ENCODE measurements at places on chromosomes 2 and 18.
A peak's percentile ranks its signal among the peaks of the same experiment; 100 is the strongest.

GRCh38 chr18:59900222-59901128 lies 679 bp downstream of the PMAIP1 start:
- peak; percentile 85 for DNase-seq

DNA sequence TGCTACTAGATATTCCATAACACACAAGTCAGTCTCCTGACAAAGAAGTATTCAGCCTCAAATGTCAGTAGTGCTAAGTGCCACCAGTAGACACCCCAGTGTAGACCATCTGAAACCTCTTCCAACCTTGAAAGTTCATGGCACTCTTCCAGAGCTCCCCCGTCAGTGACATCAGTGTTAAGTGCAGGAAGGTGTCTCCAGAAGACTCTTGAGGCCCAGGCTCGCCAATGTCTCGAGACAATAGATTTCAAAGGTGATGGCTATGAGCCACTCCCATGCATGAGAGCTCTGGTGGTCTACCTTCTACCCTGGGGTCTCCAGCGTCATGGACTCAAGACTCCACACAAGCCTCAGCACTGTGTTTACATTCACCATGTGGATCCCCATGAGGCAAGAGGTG lies 183.8 kb downstream of the SMAD2 start:
- no peak for DNase-seq

- DNase-seq, result no peak
These were observed 236.0 kb upstream of the REV1 start for GRCh38 chr2:99725820-99726219.

DNA sequence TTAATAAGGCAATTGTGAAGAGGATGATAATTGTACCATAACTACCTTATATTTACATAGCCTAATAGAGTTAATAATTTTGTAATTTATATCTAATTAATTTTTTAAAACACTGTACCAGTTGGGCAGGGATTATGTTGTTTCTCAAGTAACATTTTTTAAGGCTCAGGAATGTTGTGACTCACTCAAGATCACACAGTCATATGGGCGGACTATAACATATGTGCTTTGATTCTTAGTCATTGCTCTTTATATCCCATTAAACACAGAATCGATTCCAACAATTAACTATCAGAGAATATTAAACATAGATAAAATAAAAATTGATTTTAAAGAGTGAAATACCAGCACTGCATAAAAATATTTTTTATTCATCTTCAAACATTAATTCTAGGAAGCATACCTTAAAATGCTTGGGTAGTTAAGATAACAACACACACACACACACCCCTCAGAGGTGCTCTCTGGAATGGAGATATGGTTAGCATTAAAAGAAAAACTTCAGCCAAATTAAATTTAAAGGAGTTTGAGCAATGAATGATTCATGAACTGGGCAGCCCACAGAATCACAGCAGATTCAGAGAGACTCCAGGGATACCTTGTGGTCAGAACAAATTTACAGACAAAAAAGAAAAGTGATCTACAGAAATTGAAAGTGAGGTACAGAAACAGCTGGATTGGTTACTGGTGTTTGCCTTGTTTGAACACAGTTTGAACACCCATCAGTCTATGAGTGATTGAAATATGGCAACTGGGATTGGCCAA lies 869.4 kb upstream of the ID2 start:
- DNase-seq, result peak; percentile 76

DNA sequence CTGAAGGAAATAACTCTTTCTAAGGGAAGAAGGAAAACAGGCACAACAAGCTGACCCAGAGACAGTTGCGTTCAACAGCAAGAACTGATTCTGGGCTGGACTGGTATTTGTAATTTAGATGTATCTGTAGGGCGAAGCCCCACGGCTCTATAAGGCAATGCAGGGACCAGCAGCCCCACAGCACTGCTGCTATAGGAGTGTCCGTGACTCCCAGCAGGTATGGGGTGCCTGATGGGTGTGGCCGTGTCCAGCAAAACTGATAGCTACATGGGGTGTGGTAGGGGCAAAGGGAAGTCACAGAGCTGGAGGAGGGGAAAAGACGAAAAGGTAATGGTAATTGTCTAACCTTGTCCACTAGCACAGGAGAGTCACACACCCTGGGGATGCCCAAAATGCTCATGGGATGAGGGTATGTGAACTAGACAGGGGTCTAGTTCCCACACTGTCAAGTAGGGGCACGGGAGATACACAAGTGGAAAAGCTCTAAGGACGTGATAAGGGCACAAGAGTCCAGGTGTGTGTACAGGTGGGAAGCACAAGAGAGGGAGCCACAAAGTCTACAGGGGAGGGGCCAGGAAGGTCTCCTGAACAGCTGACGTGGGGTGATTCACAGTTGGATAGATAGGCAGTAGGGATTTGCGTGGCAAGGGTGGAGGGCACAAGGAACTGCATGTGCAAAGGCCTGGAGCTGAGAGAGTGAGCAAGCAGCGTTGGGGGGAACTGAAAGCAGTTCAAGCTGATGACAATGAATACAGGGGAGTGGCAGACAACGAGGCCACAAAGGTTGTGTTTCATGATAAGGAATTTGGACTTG lies 48.5 kb upstream of the ASPRV1 start:
- DNase-seq, result no peak

DNA sequence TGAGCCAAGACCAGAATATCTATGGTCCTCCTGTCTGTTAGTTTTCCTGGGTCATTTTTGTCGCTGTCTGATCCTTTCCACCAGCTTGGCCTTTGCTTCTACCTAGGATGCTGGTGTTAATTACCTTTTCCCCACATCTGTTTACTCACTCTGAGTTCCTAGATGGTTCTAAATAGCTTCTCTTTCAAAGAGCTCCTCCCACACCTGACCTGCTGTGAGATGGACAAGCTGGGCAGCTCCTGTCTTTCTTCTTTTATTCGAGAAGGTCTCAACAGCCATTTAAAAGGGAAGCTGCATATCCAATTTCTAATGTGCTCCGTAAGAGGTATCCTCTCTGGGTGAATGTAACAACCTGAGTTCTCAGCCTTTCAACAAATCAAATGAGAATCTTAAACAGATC lies 156.2 kb downstream of the HRH4 start:
- no peak for DNase-seq

GRCh38 chr18:63890950-63891304 lies 3.4 kb downstream of the SERPINB2 start:
- peak; percentile 65 for DNase-seq

GRCh38 chr18:48732767-48733424 lies 194.1 kb downstream of the CTIF start:
- no peak for DNase-seq

- no peak for DNase-seq
These were observed 101.8 kb downstream of the C2orf74 start for GRCh38 chr2:61263830-61264229.

DNA sequence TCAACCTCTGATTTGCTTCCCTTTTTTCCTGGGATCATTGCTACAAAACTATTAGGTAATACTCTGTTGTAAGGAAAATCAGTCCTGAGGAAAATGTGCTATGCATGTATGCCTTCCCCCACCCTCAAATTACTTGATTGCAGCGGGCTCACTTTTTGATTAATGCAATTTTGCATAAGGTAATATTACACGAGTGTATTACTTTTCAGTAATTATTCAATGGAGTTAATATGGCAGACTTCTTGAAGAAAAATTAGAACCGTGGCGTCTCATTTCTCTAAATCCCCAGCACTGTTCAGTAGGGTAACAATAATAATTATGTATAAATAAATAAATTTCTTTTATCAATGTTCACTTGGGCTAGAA lies 527.6 kb upstream of the FANCL start:
- no peak for DNase-seq

- DNase-seq, result peak; percentile 68
These were observed 75.1 kb downstream of the AGPS start for GRCh38 chr2:177467646-177468045.

DNA sequence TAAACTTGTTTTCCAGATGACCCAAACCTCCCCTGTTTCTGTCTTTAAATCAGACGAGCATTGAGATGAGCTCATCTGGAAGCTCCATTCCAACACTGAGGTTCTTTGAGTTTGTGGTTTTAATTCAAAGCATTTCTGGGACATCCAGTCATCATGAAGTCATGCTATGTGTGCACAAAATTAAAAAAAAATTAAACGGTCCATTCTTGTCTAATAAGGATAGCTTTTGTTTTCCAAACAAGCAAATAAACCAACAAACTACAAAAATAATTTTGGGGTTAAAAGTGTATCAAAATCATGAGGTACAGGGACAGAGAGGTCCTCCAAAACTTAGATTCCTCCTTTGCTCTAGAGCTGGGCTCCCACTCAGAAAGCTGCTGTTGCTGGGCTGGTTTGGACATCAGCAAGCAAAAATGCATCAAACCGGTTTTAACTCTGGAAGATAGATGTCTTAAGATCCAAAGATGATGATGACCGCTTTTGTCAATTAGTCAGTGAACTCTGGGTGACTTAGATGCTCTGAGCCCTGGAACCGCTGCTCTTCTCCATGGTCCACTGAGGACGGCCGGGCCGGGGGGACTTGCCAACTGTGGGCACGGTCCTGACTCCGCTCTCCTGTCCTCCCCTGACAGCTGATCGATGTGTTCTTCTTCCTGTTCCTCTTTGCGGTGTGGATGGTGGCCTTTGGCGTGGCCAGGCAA lies 65.4 kb downstream of the TRPM8 start:
- peak; percentile 93 for DNase-seq

DNA sequence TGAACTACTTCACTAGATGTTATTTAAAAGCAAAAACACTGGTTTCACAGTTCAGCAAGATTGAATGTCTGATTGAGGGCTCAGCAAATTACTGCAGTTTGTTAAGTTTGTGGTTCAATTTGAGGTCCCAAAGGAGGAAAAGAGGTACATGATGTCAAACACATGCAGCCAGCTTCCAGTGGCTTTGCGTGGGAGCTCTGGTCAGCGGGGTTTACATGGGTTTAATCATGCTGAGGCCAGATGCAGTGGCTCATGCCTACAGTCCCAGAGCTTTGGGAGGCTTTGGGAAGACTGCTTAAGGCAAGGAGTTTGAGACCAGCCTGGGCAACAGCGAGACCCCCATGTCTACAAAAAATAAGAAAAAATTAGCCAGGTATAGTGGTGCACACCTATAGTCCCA lies 111.5 kb downstream of the MAPK4 start:
- no peak for DNase-seq

GRCh38 chr2:233189025-233189424 lies 62.4 kb upstream of the ATG16L1 start:
- DNase-seq, result no peak

GRCh38 chr2:242029422-242030225 lies 160.1 kb downstream of the RTP5 start:
- DNase-seq, result no peak

DNA sequence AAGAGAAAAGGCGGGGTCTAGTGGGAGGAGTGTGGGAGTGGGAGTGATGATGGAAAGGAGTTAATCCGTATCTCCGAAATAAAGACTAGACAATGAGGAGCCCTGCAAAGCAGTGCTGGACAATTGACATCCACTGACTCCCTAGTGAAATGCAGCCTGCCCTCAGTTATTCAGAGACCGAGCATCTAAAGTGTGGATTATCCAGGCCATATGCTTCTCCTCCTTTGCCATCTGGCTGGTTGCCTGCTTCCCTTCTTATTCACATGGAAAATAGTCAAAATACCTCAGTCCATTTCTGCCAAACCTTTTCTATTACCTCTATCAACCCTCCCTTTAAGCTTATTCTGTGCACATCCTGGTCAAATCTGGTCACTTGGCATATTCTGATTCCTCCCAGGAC lies 288.8 kb upstream of the SIX3 start:
- no peak for DNase-seq

DNA sequence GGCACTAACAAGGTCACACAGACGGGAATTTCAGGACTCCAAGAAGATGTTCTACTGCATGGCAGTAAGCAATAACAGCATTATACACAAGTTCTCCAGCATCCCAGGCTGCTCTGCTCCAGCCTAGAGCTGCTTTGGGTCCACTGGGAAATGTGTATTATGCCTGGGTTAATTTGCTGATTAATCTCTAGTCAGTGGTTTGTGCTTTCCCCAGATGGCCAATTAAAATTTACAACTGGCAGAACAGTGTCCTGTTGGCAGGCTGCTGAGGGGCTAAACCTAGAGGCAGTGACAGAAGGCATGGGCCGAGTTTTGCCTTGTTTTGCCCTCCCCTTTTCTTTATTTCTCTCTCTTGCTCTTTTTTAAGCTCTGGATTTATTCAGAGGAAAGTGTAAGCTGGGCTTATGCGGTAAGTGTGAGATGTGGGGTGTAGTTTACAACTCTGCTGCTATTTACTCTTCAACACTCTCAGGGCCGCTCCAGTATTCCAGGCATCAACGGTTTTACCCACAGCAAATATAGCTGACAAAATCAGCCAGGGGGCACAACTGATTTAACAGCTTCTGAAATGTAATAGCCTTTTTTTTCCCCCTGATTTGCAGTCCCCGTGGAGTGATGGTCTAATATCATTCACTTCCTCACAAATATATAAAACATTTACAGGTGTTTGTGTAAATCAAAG lies 348.0 kb downstream of the GPD2 start:
- DNase-seq, result no peak

- no peak for DNase-seq
These were observed 17.9 kb upstream of the MSGN1 start for GRCh38 chr2:17798338-17798737.

DNA sequence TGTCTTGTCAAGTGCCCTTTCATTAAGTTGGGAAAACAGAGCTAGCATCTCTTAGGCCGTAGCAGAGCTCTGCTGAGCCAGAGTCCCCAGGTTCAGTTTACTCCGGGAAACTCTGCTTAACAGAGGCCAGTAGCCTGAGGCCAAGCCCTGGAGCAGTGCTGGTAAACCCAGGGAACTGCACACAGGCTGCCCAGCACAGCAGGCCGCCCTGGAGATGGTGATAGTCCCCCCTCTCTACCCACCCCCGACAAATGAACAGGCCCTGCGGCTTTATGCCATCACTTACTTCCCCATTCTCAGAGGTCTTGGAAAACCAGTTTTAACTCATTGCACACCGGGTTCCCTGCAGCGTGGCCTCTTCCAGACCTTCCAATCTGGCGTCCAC lies 3.5 kb downstream of the CNNM4 start:
- DNase-seq, result peak; percentile 42

GRCh38 chr2:184294831-184295230 lies 303.5 kb upstream of the ZNF804A start:
- DNase-seq, result no peak

DNA sequence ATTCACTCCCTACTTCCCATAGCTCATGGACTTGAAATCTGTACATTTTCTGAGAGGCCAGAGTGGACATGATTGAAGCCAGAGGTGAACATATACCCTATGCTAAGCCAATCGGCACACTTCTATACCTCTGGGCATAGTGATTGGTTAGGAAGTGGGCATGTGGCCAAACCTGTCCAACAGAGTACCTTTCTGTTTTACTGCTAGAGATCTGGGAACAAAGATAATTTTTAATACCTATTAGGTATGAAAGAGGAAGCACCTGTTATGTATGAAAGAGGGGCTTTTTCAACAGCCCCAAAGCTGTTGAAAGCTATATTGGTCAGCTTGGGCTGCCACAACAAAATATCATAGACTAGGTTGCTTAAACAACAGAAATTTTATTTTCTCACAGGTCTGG lies 27.7 kb downstream of the METTL8 start:
- no peak for DNase-seq

DNA sequence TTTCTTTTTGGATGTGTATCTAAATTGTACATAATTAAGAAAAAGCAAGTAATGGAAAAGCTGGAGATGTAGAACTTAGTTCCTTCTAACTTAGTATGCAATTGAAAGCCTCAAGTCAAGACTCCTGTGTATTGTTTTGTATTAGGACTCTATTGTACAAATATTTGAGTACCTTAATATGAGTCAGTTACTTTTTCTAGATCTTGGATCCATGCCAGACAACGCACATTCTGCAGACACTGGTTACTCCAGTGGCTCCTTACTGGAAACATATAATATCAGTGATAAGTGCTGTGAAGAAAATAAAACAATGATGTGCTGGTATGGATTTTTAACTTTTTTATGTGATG lies 1.5 kb downstream of the SLC39A10 start:
- DNase-seq, result peak; percentile 78

- no peak for DNase-seq
These were observed 125.6 kb downstream of the HRH4 start for GRCh38 chr18:24585996-24586566.
